Activated T-helper 1 cell treated with anti-CD3 and anti-CD28 coated beads, Interleukin-2, amount 50 U/mL, for 16 hours (primary cell): ENCODE measurements at places on chromosomes 3 and 15.

DNA sequence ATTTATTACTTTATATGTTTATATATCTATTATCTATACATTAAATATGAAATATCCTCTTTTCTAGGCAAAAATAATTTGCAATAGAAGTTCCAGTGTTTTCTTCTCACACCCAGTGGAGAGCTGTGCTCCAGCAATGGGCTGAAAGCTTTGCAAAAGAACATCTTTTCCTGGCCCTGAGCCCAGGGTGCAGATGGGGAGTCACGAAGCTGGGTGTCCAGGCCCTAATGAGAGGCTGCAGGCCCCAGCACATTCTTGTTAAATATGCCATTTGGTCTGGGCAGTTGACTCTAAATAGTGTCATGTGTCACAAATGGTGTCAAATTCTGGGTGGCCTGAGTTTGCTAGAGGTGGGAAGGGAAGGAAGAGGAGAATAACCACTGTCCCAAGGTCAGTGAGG lies 5.7 kb downstream of the NTRK3 start:
- DNase-seq: no peak

- no peak for DNase-seq
Measured at GRCh38 chr3:25071846-25072245, 356.2 kb upstream of the RARB start.

DNA sequence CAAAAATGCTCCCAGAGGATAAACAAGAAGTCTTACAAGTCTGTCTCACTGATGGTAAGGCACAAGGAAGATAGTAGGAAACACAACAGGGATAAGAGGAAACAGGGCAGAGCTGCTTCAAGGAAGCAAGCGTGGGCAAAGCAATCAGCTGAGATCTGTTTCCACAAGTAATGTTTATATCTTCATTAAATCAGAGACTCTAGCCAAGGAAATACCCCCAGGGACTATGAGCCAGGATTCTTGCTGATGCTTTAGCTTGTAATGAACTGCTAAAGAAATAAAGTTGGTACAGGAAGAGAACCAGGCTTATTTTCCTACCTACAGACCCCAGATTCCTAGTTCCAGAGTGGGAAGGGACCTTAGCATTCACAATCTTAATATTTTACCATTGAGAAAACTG lies 112.7 kb upstream of the C3orf80 start:
- DNase-seq: no peak

DNA sequence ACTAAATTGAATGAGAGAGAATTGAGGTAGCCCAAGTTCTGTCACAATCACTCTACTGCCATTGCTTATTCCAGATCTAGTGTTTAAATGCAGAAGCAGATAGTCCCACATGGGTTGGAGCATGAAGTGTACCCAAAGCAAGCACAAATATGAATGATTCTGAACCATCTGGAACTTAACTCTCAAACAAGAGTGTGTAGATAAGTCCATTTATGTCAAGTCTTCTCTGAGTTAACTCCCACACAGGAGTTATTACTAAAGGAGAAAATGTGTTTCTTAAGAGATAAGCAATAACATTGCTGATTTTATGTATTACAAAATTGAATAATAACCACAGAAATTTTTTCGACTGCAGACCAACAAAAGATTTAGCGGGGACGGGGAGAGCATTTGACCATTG lies 33.6 kb downstream of the PAQR9 start:
- DNase-seq: no peak

DNA sequence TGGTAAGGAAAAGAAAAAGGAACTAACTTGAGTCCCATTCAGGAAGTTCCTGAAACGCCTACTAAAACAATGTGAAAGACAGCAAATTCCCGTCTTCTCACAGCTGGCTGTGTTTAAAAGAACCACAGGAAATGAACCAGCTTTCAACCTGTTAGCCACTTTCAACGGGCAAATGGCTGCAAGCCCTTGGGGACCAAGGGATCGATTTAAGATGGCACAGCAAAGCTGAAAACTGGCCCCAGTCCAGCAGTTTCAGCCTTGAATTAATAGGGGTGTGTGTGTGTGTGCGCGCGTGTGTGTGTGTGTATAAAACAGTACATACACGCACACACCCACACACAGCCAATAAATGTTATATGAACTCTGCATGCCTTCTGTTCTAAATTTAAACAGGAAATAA lies 168.7 kb upstream of the TMCO5A start:
- DNase-seq: no peak

- no peak for DNase-seq
Measured at GRCh38 chr15:56038015-56038414, 44.6 kb upstream of the NEDD4 start.

GRCh38 chr3:63467392-63467791 lies 185.1 kb upstream of the SNTN start:
- no peak for DNase-seq

DNA sequence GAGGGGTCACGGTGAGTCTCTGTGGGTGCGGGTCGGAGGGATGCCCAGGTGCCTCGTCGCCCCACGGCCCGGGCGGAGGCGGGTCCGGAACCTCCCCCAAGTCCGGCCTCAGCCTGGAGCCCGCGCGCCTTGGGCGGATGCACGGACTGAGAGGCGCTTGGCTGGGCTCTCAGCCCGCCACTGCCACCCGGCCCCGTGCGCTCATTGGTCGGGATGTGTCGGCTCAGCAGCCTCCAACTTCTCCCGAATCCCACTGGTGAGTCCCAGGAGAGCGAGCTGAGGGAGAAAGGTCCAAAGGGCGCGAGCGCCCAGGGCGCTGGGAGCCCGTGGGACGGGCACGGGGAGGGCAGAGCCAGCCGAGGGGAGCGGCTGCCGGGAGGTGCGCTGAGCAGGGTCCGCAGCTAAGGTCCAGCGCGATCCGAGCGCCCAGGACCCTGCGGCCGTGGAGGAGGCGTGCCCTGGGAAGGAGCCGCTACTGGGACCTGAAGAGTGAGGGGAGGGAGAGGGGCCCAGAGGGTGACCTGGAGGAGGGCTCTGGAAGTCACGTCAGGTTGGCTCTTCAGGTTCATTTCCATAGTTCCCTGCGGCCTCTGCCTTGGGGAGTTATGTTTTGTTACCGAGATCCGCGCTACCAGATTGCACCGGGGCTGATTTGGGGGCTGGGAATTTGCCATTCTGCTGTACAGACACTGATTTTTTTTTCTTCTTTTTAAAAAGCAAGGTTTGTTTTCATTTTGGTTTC lies at the start of gene MME:
Gene MME, plus strand, starts transcription at position 574 of the 742 bp plus-strand sequence. CDS start 3,849 bp downstream, outside the sequence.
- no peak for DNase-seq

DNA sequence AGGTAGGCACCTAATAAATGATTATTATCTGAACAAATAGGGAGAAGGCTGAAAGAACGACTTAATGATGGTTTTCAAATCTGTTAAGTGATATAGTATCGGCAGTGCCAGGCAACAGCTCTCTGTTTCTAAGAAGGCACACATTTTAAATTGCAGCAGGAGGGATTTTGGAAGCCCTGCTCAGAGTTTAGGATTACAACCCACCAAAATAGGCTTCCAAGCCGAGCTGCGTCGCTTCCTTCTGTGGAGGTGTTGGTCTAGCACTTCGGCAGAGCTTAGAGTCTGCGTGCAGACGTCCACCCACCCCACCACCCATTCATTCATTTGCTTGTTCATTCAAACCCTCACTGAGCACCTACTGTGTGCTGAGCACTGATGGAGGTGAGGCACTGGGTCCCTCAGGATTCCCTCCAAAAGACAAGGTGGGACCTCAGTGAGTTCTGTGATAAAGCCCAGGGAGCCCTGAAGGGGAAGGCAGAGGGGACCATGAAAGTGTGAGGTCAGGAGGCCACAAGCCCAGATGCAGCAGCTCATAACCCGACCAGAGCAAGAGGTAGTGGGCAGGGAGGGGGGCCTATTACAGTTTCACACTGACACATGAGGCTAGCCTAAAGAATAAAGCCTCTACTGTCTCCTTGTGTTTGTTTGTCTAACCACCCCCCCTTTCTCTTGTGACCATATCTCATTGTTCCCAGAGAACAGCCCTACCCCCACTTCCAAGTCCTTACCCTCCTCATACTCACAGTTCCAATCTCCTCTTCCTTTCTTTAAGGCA lies 8.9 kb downstream of the ADCY5 start:
- DNase-seq: no peak

DNA sequence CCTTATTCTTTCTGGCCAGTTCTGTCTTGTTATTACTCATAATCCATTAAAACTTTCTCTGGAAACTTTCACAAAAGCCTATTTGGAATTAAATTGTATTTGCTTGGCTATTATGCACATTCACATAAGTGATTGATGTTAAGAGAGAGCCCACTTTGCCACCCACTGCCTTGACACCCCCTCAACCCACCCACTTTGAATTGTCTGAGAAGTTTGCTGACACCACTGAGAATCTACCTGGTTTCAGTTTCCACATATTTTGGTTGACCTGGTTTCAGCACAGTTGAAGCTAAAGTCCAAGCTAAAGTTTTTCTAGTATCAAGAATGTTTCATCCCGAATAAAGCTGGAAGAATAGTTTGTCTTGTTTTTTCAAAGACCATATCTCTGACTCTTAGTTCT lies 70.9 kb downstream of the ARMC8 start:
- no peak for DNase-seq

GRCh38 chr15:38455092-38455491 lies 1.2 kb downstream of the FAM98B start:
- no peak for DNase-seq

DNA sequence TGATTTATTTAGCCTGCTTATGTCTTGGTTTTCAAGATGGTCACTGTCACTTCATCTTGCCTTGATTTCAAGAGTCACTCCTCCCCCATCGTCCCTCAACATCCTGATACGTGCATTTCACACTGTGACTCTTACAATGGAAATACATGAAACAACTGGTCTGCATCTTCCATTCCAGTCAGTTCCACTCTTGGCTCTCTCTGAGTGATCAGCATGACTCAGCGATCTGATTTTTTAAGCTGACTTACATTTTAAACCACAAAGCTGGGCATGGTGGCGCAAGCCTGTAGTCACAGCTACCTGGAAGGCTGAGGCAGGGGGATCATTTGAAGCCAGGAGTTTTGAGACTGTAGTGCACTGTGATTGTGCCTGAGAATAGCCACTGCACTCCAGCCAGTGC lies 271.2 kb upstream of the ROPN1 start:
- DNase-seq: no peak

GRCh38 chr3:13303410-13303809 lies 116.7 kb downstream of the NUP210 start:
- DNase-seq: no peak

DNA sequence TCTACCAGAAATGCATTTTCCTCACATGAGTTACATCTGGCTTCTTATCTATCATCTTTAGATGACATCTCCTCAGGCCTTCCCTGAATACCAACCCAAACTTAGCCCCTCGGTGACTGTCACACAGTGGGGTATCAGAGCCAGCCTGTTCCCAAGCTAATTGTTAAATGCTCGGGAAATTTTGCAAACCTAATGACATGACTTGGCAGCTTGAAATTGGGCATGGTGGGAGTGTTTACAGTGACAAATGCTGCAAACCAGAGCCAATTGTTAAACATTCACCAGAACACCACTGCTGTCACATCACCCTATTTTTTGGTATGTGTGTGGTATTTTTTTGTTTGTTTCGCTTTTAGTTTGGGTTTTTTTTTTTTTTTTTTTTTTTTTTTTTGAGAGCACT lies 130.8 kb downstream of the HCN4 start:
- no peak for DNase-seq

DNA sequence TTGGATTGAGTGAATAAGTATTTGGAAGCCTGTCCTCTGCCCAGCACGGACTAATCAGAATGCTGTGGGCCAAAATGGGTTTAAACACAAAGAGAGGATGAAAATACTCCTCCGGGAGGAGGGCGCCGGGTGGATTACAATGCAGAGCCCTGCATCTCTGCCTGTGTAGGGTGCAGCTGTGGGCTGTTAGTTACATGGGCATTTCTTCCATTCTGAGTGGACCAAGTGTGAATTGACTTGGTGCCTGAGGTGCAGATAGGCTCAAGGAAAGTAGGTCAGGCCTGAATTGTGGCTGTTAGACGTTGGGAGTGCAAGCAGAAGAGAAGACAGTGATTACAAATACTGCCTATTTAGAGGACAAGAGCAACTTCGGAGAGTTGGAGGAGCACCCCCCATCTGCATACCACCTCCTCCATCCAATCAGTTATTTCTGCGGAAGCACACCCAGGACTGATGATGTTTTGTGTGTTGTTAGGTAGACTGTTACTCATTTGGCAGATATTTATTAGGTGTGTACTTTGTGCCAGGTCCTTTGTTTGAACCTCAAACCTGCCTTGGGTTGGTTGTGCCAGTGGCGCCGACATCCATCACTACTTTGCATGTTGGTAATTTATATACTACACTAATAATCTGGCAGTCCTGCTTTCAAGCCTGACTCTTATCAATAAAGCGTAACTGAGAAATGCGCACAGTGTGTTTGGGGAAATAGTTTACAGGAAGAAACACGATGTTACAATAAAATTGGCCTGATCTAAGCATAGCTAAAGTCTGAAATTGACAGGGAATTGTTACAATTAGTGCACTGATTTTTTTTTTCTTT lies 33.0 kb downstream of the PTPRG start:
- no peak for DNase-seq
